ENCODE measurements at places on chromosomes 6 and 20.

- DNase-seq, result no peak
Observed at GRCh38 chr6:107807196-107807811, 16.8 kb downstream of the SCML4 start.

GRCh38 chr6:15606347-15606746 is 56.5 kb downstream of the DTNBP1 start:
- DNase-seq, result no peak

DNA sequence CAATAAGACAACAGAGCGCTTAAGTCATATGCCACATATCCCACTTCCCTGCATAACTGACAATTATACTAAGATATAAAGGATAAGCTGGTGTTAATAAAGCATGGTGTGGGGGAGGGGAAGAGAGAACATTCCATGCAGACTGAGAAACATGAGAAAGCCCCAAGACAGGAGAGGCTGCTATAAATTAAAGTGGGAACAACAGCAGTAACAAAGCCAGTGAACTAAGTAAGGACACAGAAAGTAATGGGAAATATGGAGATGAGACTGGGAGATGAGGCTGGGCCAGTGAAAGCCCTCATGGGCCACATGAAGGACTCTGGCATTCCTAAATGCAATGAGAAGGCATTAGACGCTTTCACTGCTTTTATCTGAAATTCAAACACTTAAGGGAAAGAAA is 41.3 kb downstream of the SESN1 start:
- no peak for DNase-seq

GRCh38 chr6:116266803-116267202 is 12.9 kb downstream of the TSPYL1 start:
- DNase-seq, result no peak

DNA sequence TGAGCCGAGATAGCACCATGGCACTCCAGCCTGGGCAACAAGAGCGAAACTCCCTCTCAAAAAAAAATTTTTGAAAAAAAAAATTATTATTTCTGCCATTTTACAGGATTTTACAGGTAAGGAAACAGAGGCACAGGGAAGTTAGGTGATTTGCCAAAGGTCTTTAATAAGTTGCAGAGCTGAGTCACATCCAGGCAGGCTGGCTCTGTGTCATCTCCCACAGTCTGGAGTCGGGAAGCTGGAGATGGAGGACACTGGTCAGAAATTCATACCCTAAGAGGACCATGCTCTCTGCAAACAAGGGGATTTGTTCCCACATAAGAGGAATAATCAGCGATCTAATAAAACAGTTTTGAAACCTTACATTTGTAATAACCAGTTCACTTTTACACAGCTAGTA is 24.1 kb downstream of the HECA start:
- DNase-seq, result no peak

DNA sequence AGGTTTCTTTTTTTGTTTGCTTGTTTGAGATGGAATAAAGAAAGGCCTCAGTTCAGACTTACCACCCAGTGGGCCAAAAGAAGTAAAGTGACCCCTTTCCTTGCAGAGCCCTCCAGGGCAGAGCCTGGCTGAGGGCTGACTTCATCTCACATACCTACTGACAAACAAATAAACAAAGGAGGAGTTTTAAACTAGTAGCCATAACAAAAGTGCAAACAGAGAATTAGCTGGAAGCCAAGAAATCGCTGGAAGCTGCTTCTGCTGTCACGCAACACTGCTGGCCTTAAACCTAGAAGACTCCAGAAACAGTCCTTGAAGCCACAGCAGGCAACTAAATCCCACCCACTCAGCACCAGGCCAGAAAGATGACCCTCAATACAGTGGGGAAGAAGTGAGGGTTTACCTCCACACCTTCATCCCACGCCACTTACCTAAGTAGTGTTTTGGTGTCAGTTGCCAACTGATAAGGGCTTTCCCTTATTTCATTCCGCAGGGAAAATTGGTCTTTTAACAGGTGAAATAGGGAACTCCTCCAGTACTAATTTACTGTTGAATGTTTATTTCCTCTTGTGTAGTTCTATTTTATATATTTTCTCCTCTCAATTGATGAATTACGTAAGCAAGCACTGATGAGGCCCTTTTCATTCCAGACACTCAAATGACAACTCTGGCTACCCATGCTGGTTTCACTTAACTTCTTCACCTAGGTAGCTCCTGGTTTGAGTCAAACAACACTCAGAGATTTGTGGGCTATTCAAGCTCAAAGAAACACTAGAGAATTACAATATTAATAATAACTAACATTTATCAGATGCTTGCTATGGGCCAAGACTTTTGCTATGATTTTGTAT is 46.2 kb downstream of the EDN1 start:
- DNase-seq, result no peak

DNA sequence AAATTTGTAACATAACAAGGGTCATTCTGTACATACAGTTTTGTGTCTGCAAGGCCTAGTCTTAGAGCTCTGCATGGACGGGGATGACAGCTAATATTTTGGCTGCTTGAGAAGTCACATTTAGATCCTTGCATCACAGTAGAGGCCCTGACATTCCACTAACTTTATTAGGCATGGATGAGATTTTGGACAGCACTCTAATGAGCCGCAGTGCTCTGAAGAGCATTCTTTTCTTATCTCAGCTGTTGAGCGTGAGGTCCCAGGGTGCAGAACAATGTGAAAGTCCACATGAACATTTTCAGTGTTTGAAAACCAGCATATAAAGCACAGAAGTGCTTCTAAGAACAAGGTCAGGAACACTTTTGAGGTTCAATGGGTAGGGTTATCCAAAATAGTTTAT is 58.9 kb downstream of the IPCEF1 start:
- no peak for DNase-seq
